ENCODE measurements at places on chromosomes 3 and 15.

DNA sequence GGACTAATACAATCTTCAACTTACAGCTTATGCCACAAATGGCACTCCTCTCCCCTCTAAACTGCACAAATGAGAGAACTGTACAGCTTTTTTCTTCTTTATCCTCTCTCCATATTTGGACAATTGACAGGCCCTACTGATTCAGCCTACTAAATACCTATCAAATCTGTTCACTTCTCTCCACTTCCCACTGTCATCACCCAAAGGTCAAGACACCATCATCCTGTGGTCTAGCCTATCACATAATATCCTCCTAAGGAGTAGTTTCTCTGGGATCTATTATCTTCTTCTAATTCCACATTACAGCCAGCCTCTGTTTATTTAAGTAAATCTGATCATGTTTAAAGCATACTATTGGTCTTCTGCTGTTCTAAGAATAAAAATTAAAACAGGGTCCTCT, 33.0 kb upstream of the SLC12A8 start:
- no peak overlapping the region for H3K4me3 ChIP-seq
- peaks cover 29% of the 10 kb centered on the region for H3K4me1 ChIP-seq
- DNase-seq = no peak
- H3K36me3 ChIP-seq = peaks cover 10% of the 10 kb centered on the region

DNA sequence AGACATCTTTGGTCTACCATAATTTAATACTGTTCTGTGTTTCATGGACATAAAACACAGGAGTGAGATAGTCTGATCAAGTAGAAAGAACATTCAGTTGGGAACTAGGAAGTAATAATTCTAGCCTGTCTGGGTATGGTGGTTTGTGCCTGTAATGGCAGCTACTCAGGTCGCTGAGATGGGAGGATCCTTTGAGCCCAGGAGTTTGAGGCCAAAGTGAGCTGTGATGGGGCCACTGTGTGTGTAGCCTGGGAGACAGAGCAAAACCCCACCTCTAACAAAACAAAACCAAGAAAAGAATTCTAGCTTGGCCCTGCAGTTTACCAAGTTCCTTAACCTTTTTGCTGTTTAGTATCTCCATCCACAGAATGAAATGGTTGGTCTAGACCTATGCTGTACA, 36.8 kb downstream of the KAT2B start:
- H3K4me3 ChIP-seq = no peak overlapping the region
- H3K27me3 ChIP-seq = no peaks in the 10 kb centered on the region
- peaks cover 9% of the 10 kb centered on the region for H3K36me3 ChIP-seq
- DNase-seq = no peak

- no peak overlapping the region for H3K4me3 ChIP-seq
- no peak overlapping the region for H3K27ac ChIP-seq
- no peaks in the 10 kb centered on the region for H3K36me3 ChIP-seq
- H3K4me1 ChIP-seq = no peaks in the 10 kb centered on the region
- DNase-seq = no peak
- H3K27me3 ChIP-seq = peaks cover 4% of the 10 kb centered on the region
These were observed 100.6 kb downstream of the IGF2BP2 start for GRCh38 chr3:185724251-185724650.

- peaks cover 3% of the 10 kb centered on the region for H3K27me3 ChIP-seq
- no peak for DNase-seq
- peaks cover 18% of the 10 kb centered on the region for H3K4me1 ChIP-seq
- H3K4me3 ChIP-seq = no peak overlapping the region
- H3K36me3 ChIP-seq = peaks cover 11% of the 10 kb centered on the region
These were observed 5.6 kb upstream of the ZNF80 start for GRCh38 chr3:114242947-114243346.

DNA sequence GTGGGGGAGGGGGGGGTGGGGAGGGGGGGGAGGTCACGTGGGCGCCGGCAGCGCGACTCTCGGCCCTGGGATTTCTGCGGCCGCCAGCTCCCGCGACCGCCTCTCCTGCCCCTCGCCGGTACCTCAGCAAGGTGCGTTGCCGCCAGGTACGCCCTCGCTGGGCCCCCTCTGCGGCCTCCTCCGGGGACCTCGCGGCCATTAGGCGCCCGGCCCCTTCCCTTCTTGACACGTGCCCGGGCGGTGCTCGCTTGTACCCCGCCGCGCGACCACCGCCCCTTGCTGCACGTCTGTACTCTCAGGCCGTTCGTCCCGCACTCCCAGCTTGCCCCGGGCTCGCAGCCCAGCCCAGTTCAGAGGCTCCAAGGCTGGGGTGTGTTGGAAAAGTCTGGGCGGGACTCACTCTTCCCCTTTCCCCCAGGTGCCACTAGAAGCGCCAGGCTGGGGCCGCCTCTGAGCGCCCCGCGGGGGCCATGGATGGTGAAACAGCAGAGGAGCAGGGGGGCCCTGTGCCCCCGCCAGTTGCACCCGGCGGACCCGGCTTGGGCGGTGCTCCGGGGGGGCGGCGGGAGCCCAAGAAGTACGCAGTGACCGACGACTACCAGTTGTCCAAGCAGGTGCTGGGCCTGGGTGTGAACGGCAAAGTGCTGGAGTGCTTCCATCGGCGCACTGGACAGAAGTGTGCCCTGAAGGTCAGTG, at the start of gene MAPKAPK3:
Gene MAPKAPK3, plus strand, starts transcription at position 56 of the 696 bp plus-strand sequence. Its CDS starts 415 bp downstream, at position 471.
- peaks cover 3% of the 10 kb centered on the region for H3K27me3 ChIP-seq
- H3K4me1 ChIP-seq = peaks cover 79% of the 10 kb centered on the region
- peak within 1 kb of the TSS; percentile 92 for H3K4me3 ChIP-seq
- peaks cover 1% of the 10 kb centered on the region for H3K36me3 ChIP-seq
- no peak for DNase-seq

DNA sequence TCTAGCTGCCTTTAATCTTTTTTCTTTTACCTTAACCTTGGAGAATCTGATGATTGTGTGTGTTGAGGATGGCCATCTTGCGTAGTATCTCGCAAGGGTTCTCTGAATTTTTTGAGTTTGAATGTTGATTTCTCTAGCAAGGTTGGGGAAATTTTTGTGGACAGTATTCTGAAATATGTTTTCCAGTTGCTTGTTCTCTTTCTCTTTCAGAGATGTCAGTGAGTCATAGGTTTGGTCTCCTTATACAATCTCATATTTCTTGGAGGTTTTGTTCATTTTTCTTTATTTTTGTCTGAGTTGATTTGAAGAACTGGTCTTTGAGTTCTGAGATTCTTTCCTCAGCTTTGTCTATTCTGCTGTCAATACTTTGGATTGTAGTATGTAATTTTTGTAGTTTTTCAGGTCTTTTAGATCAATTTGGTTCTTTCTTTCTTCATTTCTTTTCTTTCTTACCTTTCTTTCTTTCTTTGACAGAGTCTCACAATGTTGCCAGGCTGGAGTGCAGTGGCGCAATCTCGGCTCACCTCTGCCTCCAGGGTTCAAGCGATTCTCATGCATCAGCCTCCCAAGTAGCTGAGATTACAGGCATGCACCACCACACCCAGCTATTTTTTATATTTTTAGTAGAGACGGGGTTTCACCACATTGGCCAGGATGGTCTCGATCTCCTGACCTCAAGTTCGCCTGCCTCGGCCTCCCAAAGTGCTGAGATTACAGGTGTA, 366.4 kb upstream of the RASGRP1 start:
- no peak for DNase-seq
- no peak overlapping the region for H3K27ac ChIP-seq
- H3K4me3 ChIP-seq = no peak overlapping the region
- no peaks in the 10 kb centered on the region for H3K4me1 ChIP-seq

- H3K4me3 ChIP-seq = no peak overlapping the region
- H3K27ac ChIP-seq = no peak overlapping the region
- peaks cover 11% of the 10 kb centered on the region for H3K27me3 ChIP-seq
These were observed 4.3 kb downstream of the SST start for GRCh38 chr3:187665764-187666402.

GRCh38 chr15:30065025-30065801, 17.5 kb upstream of the GOLGA8J start:
- H3K27me3 ChIP-seq = peaks cover 2% of the 10 kb centered on the region
- H3K4me3 ChIP-seq = no peak overlapping the region
- DNase-seq = no peak
- H3K27ac ChIP-seq = no peak overlapping the region
- H3K36me3 ChIP-seq = no peaks in the 10 kb centered on the region
- no peaks in the 10 kb centered on the region for H3K4me1 ChIP-seq

DNA sequence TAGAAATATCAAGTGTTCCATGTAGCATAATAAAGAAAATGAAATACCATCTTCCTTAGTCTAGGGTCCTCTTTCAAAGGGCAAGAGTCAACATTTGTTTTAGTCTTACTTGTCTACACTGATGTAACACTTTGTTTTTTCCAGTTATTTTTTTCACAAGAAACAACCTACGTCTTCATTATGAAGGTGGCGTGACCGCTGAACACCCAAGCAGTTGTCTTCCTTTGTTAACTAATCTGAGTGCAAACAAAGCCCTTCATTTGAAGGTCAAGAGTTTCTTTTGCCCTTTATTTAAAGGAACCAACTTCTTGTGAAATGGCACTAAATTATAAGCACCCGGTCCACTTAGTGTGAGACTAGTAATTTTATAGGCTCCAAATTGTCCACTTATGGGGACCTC, 73.2 kb downstream of the CD47 start:
- DNase-seq = no peak
- peaks cover 16% of the 10 kb centered on the region for H3K36me3 ChIP-seq
- H3K27ac ChIP-seq = no peak overlapping the region
- peaks cover 5% of the 10 kb centered on the region for H3K27me3 ChIP-seq

DNA sequence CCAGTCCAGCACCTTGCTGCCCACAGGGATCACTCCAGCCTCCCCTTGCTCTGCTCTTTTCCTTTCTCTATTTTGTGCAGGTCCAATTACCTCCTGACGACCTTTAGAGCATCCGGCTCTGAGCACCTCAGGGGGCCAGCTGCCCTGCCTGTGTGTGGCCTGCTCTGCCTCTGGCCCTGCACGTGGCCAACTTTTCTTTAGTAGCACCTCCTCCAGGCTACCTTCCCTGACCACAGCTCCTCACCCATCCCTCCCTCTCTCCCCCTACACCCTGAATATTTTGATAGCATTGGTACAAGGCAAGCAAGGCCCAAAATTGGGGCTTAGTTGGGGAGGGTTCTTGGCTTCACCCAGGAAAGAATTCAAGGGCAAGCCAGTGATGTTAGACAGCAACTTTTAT, 66.9 kb upstream of the PRR20G start:
- H3K4me1 ChIP-seq = no peaks in the 10 kb centered on the region
- H3K27ac ChIP-seq = no peak overlapping the region
- DNase-seq = no peak
- no peaks in the 10 kb centered on the region for H3K36me3 ChIP-seq

DNA sequence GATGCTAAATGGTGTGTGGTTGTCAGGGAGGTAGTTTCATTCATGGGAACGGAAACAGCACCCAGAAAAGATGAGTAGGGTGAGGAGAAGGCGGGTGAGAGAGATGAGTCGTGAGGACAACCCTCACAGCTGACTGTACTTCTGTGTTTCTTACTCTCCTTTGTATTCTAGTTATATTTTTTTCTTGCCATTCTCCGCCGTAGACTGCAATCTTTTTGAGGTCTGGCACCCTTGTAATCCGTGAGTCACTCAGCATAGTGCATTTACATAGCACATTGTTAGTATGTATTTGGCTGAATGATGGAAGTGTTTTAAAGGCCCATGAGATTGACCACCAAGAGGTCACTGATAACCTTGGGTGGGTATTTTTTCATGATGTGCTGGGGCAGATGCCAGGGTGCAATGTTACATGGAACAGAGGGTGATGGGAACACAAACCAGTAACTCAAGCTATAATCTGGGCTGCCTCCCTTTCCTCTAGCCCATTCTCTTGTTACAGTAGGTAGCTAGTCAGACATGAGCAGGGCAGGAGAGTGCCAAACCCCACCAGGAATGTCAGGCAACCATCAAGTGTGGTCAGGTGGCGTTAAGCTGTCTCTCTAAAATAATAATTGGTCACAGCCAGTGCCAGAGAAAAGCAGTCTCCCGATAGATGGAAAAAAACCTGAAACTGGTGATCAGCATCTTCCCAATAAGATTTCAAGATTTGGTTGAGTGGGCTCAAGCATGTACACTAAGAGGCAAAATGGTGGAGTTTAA, 18.8 kb upstream of the DGKG start:
- H3K4me3 ChIP-seq = no peak overlapping the region
- no peaks in the 10 kb centered on the region for H3K27me3 ChIP-seq
- H3K4me1 ChIP-seq = no peaks in the 10 kb centered on the region
- no peak for DNase-seq

DNA sequence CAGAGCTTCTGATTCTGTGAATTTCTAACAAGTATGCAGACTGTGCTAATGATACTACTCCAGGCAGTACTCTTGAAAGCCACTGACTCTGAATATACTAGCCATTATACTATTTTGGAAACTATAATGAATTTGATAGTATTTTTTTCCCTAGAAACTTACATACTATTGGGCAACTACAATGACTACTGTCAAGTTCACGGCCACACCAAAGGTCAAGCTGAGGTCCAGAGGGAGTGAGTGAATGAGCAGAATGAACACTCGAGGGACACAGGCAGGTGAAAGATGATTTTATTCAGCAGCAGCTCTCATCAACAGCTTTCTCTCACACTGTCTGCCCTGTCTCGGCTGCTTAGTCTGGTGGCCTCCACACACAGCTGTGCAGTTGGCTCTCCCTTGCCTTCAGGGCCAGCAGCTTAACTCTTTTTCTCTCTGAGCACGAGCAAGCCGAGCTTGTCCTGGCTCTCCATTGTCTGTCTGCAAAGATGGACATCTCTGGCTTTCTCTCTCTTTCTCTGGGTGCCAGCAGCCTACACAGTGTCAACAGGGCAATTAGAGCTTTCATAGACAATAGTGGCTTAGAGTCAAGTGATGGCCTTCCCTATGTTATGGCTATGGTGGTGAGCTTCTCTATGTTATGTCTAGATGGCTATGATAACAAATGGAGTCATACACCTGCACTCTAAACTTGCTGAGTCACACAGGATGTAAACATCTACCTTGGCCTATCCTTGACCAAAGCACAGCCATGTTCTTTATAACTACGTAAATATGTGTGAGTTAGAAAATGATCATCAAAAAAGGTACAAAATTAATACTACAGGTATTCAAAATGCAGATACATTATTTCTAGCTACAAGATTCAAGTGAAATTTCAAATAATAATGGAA, 362.4 kb downstream of the CGGBP1 start:
- H3K4me3 ChIP-seq = no peak overlapping the region
- no peaks in the 10 kb centered on the region for H3K36me3 ChIP-seq
- H3K27me3 ChIP-seq = peaks cover 3% of the 10 kb centered on the region
- no peaks in the 10 kb centered on the region for H3K4me1 ChIP-seq
- H3K27ac ChIP-seq = no peak overlapping the region
- DNase-seq = no peak

- no peak for DNase-seq
- peaks cover 71% of the 10 kb centered on the region for H3K4me1 ChIP-seq
- no peaks in the 10 kb centered on the region for H3K36me3 ChIP-seq
- H3K4me3 ChIP-seq = no peak overlapping the region
These were observed 18.6 kb downstream of the ARIH1 start for GRCh38 chr15:72492733-72493132.

DNA sequence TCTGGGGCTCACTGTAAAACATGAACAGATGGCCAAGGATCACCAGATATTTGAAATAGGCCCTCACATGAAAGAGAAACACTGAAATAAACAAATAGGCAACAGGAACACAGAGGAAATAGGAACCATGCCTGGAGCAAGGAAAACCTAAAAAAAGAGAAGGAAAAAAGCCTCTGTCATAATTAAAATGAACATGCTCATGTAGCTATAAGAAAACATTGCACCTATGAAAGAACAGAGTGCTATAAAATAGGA, 102.4 kb downstream of the RAB11A start:
- no peaks in the 10 kb centered on the region for H3K4me1 ChIP-seq
- DNase-seq = no peak
- H3K27me3 ChIP-seq = peaks cover 8% of the 10 kb centered on the region
- H3K4me3 ChIP-seq = no peak overlapping the region
- H3K27ac ChIP-seq = no peak overlapping the region
- no peaks in the 10 kb centered on the region for H3K36me3 ChIP-seq

All from immature natural killer cell (primary cell).